ENCODE measurements at places on chromosomes 11 and 22. TPM values are rescaled to one million over a fixed set of nuclear protein-coding genes. Genes with fewer than 3 reads are reported as not detected.

The SCARF2 gene
- total RNA-seq = 5.4 TPM

DNA sequence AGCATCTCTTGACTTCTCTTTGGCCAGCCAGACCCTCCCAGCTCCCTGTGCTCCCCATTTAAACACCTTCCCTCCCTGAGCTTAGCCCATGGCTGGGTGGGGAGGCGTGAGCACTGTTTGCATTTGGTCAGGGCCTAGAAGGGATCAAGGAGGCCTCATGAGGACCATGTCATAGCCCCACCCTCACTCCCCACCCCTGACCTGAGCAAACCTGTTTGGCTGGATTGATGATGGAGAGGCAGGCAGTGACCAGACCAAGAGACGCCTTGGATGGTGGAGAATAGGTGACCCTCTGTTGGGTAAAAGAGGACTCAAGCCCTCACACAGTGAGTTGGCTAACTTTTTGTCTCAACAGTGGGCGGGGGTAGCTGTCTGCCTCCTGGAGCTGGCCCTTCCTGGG, 49.9 kb downstream of the ST3GAL4 start:
- no peaks in the 10 kb centered on the region for H3K27me3 ChIP-seq
- H3K4me1 ChIP-seq = peaks cover 48% of the 10 kb centered on the region
- DNase-seq = peak; percentile 92
- peaks cover 37% of the 10 kb centered on the region for H3K36me3 ChIP-seq
- peak overlapping the region; percentile 99 for H3K27ac ChIP-seq

DNA sequence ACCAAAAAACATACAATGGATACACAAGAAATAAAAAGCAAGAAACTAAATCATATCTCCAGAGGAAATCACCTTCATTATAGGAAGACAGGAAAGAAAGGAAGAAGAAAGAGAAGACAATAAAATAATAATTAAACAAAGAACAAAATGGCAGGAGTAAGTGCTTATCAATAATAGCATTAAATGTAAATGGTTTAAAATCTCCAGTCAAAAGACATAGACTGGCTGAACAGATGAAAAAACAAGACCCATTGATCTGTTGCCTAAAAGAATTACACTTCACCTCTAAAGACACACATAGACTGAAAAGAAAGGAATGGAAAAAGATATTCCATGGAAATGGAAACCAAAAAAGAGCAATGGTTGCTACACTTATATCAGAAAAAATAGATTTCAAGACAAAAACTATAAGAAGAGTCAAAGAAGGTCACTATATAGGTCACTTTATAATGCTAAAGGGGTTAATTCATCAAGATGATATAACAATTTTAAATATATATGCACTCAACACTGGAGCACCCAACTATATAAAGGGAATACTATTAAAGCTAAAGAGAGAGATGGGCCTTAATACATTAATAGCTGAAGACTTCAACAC, 118.4 kb upstream of the SESN3 start:
- no peak overlapping the region for H3K27ac ChIP-seq
- no peaks in the 10 kb centered on the region for H3K4me1 ChIP-seq
- DNase-seq = no peak

The OR5P2 gene
- not detected for total RNA-seq

DNA sequence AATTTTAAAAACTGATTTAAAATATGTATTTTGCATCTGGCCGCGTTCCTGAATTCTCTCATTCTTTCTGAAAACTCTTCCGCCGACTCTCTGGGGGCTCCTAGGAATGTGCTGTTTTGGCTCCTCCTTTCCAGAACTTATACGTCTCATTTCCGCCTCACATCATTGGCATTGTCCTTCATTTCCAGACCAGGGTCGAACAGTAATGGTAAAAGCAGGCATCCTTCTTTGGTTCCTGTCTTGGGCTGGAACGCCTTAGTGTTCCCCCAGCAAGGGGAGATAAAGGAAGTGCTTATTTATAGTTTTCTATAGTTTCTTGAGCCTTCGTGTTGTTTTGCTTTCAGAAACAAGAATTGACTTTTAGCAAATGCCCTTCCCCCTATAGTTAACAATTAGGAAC, 10.9 kb upstream of the TNNT3 start:
- H3K27ac ChIP-seq = no peak overlapping the region
- DNase-seq = no peak
- H3K36me3 ChIP-seq = no peaks in the 10 kb centered on the region
- H3K27me3 ChIP-seq = peaks cover 38% of the 10 kb centered on the region
- H3K4me1 ChIP-seq = no peaks in the 10 kb centered on the region

GRCh38 chr22:28977060-28977459, 84.6 kb downstream of the C22orf31 start:
- DNase-seq = no peak
- no peaks in the 10 kb centered on the region for H3K27me3 ChIP-seq
- peaks cover 25% of the 10 kb centered on the region for H3K4me1 ChIP-seq
- H3K36me3 ChIP-seq = no peaks in the 10 kb centered on the region
- H3K4me3 ChIP-seq = no peak overlapping the region

The OPCML gene
- total RNA-seq = not detected

- DNase-seq = no peak
- no peak overlapping the region for H3K4me3 ChIP-seq
- H3K27ac ChIP-seq = no peak overlapping the region
- H3K4me1 ChIP-seq = peaks cover 23% of the 10 kb centered on the region
- H3K27me3 ChIP-seq = no peaks in the 10 kb centered on the region
- H3K36me3 ChIP-seq = no peaks in the 10 kb centered on the region
Measured at GRCh38 chr11:128532016-128532571, 55.3 kb downstream of the ETS1 start.

DNA sequence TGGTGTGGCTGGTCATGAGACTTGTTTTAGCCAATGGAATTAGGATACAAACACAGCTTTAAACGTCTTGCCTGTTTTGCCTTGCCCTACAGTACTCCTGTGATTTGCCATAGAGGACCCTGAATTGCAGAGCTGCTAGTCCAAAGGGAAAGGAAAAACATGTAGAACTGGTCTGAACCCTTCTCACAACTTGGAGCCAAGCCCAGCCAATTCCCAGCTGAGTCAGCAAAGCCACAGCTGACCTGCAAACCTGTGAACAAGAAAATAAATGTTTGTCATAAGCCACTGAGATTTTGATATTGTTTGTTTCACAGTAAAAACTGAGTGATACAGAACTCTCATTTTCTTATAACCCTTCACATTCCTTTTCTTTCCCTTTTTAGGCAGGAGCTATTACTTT, 360.5 kb upstream of the API5 start:
- no peaks in the 10 kb centered on the region for H3K27me3 ChIP-seq
- no peaks in the 10 kb centered on the region for H3K36me3 ChIP-seq
- H3K4me1 ChIP-seq = peaks cover 6% of the 10 kb centered on the region
- peak; percentile 85 for DNase-seq
- H3K4me3 ChIP-seq = no peak overlapping the region

GRCh38 chr11:33016654-33017053, 976 bp downstream of the DEPDC7 start:
- H3K4me1 ChIP-seq = peaks cover 15% of the 10 kb centered on the region
- DNase-seq = peak; percentile 19
- no peaks in the 10 kb centered on the region for H3K36me3 ChIP-seq
- H3K27ac ChIP-seq = no peak overlapping the region
- no peak overlapping the region for H3K4me3 ChIP-seq

DNA sequence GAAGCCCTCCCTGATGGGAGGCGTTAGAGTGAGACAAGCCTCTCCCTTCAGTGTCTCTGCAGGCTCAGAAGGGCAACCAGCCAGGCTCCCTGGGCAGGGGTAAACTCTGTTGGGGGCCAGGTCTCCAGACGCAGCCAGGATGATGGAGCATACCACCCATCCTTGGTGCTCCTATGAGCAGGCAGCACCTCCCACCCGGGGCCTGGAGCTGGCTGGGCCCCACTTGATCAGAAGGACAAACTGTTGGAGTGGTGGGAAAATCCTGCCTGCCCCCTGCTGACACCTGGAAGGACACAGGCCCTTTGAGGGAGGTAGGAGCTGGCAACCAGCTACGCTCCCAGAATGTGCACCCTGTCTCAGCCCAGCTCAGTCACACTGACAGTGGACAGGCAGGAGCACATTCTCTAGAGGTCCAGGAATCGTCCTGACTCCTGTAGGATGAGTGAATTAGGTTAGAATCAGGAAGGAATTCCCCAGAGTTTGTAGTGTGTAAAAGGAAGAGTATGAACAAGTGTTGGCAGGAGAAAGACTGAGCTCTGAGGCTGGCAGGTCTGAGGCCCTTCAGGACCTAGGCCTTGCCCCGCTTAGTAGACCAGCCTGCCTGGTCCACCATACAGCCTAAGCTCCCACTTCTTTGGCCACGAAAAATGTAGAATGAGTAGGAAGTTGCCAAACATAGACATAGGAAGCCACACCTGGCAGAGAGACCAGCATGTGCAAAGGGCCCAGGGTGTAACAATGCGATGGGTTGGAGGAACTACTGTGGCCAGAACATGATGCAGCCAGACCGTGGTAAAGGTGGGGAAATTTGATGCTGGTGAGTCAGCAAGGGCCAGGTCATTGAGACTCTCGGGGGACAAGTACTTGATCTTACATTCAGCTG, 19.1 kb downstream of the ARHGEF17 start:
- H3K36me3 ChIP-seq = no peaks in the 10 kb centered on the region
- H3K27ac ChIP-seq = no peak overlapping the region
- DNase-seq = peak; percentile 71
- peaks cover 10% of the 10 kb centered on the region for H3K4me1 ChIP-seq
- no peaks in the 10 kb centered on the region for H3K27me3 ChIP-seq
- no peak overlapping the region for H3K4me3 ChIP-seq

DNA sequence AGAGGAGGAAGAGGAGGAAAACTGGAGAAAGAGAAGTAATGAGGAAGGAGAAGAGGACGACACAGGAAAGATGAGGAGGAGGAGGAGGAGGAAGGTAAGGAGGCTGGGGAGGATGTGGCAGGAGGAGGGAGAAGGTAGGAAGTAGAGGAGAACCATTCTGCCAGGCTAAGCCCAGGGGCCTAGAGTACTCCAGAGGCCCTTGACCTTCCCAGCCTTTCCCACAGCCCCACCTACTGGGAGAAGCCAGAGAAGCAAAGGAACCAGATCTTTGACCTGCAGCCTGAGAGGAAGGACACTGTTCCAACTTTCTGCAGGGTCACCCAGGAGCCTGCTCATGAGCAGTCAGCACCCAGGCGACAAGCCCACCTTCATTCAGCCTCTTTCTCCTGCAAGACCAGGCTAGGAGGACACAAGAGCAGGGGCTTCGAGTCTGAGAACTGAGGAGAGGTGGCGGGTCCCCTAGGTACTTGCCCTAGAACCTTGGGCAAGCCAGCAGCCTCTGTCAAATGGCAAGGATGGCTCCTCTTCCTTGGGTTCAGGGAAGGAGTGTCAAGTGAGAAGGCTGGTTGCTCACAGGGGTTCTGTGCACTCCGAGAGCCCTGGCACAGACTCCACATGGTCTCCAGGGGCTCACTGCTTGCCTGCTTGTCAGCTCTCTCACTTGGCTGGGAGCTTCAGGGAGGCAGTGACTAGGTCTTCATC, 27.9 kb upstream of the OAF start:
- H3K27me3 ChIP-seq = no peaks in the 10 kb centered on the region
- H3K27ac ChIP-seq = no peak overlapping the region
- H3K36me3 ChIP-seq = no peaks in the 10 kb centered on the region
- H3K4me1 ChIP-seq = peaks cover 18% of the 10 kb centered on the region
- DNase-seq = peak; percentile 47

The SMIM35 gene
- not detected for total RNA-seq
